ENCODE measurements at places on chromosomes 3 and 15.

GRCh38 chr3:141400073-141400971, 32.0 kb downstream of the ZBTB38 start:
- DNase-seq, result no peak

- no peak for DNase-seq
Measured at GRCh38 chr3:127700406-127700805, 27.7 kb downstream of the ABTB1 start.

- DNase-seq, result no peak
Measured at GRCh38 chr15:91444656-91445055, 344.6 kb downstream of the SV2B start.

DNA sequence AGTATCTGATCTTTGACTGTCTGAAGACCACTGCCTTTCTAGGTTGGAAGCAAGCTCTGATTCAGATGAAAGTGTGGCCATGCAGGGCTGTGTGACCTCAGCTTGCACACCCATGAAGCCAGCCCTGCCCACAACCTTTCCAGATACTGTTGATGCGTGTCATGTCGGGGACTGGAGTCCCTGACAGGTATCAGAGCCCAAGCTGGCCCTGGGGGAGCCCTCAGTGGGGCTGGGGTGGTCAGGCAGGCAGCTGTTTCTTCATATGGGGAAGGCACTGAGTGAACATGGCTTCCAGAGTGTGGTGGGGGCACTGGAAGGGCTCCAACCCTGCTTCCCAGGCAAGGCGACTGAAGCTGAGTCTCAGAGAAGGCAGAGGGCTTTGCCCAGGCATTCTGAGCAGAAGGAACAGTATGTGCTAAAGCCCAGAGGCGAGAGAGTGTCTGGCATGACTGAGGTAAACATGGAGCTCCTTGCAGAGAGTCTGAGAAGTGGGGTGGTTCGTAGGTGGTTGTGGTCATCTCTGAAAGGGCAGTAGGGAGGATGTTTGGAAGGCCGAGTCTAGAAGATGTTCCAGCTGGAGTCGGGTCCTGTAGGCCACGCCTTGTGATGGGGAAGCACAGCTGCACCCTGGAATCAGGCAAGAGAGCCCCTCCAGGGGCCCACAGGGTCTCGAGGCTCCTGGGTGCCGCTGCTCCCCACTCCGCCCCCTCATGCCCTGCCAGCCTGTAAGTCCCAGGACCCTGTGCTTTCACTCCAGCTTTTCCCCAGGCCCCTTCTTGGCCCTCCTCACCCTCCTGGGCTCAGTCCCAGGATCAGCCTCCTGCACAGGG, 122.2 kb downstream of the EEFSEC start:
- no peak for DNase-seq

GRCh38 chr15:53786401-53786800, 26.9 kb upstream of the WDR72 start:
- no peak for DNase-seq

- DNase-seq, result no peak
Measured at GRCh38 chr3:34828847-34829246, 810.5 kb upstream of the ARPP21 start.

DNA sequence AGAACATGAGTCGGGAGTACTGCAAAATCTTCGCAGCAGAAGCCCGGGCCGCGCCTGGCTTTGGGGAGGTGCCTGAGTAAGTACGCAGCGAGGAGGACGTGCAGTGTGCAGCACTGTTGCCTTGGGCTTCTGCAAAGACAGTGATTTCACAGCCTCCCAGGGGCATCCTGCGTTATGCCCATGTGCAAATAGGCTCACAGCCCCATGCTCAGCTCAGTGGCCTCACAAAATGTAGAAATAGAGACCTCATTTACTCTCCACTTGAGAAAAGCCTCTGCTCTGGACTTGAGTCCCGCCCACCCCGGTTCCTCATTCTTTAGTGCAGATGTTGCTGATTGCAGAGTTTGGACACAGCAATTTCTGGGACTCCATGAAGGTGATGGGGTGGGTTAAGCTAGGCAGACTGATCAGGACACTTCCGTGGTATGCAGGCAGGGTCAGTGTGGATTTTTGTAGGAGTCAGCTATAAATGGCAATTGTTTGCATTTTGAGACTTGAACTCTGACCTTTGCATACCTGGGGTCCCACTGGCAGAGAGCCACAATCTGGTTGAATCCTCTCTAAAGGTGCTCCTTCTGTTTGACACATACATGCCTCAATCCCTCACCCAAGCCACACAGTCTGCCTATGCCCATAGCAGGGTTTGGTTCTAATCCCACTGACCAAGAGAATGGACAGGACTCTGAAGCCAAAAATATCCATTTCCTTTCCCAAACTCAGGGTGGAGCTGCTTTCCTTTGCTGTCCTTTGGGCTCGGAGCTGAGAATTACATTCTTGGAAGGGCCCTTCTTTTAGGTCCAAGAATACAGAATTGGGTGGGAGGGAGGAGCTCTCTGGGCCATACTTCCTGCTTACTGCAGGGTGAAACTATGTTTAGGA, 20.7 kb upstream of the SLC28A1 start:
- no peak for DNase-seq

DNA sequence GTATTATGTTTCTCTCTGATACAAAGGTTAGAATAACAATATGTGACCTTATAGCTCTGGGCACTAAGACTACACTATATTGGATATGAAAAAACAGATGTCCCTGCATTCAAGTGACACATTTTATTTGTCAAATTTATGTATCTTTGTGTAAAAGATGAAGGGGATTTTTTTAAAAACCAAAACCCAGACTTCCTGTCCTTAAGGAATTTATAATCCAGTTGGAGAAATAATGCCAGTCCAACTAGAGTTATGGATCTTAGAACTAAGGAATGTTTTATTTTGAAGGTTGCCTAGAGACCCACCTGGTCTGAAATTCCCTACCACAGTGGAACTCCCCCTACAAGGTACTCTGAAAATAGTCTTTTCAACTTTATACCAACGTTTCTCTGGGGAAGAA, 33.3 kb upstream of the PIK3CB start:
- no peak for DNase-seq

DNA sequence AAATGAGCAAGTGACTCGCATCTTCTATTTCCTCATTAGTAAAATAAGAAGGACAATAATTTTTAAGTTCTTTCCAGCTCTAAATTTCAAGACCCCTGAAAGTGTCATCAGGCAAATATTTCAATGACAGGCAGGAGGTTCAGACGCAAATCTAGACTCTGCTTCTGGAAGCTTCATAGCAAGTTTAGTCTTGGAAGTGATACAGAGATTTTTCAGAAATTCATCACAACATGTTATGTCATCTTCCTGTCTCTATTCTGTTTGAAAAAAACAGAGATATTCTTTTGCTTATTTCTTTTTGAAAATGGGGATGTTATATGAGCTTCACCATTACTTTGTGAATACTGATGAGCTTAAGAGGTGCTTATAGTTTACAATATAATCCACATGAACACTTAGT, 74.0 kb downstream of the C3orf85 start:
- no peak for DNase-seq

GRCh38 chr3:176687754-176688153, 509.5 kb downstream of the TBL1XR1 start:
- no peak for DNase-seq

DNA sequence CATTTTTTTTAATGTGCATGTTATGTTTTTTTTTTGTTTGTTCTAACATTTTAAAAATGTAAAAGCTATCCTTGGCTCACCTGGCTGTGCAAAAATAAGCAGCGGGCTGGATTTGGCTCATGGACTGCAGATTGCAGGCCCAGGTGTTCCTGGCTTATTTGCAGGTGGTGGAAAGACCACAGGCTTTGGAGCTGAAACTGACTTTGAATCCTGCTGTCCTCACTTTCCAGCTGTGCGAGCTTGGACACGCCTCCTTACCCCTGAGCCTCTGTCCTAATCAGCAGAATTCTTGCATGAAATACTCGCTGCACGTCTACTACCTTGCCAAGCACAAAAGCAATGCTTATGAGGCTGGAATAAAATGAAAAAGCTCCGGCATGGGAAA, 188.7 kb upstream of the TPM1 start:
- DNase-seq, result no peak

DNA sequence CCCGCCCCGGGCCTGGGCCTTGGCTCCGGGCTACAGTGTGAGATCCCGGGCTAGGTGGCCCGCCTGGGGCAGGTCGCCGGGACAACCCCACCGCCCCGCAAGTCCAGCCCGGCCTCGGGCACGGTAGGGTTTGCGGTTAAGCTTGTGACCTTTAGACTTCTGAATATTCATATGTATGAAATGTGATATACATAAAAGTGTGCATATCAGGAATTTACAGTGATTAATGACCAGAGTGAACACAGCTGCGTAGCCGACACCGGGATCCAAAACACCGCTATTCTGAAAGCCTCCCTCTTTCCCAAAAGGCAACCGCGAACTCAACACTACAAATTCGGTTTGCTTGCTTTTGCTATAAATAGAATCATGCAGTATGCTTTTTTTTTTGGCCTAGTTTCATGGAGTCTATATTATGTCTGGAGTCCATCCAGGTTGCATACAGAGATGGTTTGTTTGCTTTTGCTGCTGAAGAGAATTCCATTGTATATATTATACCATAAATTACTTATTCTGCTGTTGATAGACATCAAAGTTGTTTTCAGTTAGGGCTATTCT, 636 bp upstream of the SNRPA1 start:
- no peak for DNase-seq

GRCh38 chr15:80267658-80268057, 15.6 kb upstream of the CTXND1 start:
- no peak for DNase-seq

GRCh38 chr3:134054881-134055280, 25.2 kb upstream of the SLCO2A1 start:
- no peak for DNase-seq

- no peak for DNase-seq
Measured at GRCh38 chr15:92902737-92903593, 2.8 kb downstream of the CHD2 start.

DNA sequence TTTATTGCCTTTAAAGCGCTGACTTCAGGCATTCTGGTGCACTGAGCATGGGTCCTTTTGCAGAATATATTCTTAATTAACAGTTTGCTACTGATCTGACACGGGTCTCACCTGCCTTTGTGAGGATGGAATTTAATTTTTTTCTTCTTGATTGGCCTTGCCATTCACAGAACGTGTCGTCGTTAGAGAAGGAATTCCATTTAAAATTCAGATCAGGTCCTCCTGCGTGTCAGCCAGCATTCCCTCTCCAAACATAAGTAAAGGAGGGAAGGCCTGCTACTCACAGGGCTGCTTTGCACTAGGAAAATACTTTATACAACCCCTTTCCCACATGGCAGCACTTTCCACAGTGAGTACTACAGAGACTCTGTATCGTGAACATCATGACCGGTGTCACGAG, 492.7 kb downstream of the NTRK3 start:
- DNase-seq, result no peak

GRCh38 chr3:123258811-123259420, 57.2 kb downstream of the SEC22A start:
- no peak for DNase-seq

GRCh38 chr15:77038312-77039216, 32.3 kb downstream of the TSPAN3 start:
- DNase-seq, result no peak

DNA sequence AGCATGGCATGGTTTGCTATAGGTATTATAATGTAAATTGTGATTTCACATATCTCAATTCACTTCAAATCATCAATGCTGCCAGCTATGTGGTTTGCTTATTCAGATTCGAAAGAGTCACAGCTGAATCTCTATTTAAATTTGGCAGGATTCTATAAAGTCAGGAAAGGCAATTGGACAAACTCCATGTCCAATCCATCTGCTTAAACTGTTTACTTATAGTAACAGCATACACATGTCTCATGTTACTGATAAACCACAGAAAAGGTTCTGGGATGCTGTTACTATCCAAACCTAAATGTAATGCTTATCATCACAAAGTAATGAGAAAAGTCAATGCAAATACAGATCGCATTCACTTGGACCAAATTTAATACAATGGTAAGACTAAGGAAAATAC, 229.7 kb downstream of the ISL2 start:
- DNase-seq, result no peak

GRCh38 chr15:56245871-56246814, 2.5 kb upstream of the RFX7 start:
- DNase-seq, result peak; percentile 66

- no peak for DNase-seq
Measured at GRCh38 chr3:95049841-95050240, 987.0 kb downstream of the NSUN3 start.

- no peak for DNase-seq
Measured at GRCh38 chr3:179671747-179672242, 19.0 kb downstream of the USP13 start.

DNA sequence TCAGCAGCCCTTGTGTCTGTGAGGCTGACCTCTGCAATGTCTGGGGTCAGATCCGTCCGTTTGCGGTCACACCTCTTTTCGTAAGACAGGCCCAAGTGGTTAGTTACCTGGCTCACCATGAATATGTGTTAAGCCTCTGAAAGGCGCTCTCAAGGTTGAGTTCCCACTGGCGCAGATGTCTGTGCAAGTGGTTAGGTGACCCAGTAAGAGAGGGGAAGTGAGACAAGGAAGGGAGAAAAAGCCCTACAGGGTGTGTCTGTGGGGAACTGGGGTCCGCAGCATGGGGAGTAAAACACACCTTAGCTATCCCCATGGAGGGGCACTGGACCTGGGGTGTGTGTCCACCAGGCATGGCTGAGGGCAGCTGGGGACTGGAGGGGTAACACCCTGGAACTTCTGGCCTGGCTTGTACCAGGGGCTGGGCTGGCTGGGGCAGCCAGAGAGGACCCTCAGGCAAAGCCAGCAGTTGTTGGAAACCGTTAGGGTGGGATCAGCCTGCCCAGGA, 391.6 kb upstream of the PROK2 start:
- no peak for DNase-seq

- no peak for DNase-seq
Measured at GRCh38 chr15:71679223-71679792, 131.0 kb upstream of the NR2E3 start.

DNA sequence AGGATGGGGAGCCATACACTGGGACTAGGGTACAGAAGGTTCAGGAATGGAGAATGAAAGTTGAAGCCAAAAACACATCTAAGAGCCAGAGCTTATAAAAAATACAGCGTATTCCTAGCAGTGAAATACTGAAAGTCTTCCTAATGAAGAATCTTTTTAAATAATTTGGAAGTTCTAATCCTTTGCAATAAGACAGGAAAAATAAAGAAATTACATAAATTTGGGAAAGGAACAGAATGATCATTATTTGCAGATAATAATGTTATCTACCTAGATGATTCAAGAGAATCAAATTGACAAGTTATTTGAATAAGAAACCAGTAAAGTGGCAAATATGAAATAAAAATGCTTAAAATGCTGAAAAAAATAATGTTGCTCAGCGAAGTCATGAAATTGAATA, 32.3 kb upstream of the NR2F2 start:
- DNase-seq, result no peak

- no peak for DNase-seq
Measured at GRCh38 chr15:89441295-89441812, 55.0 kb downstream of the RHCG start.

DNA sequence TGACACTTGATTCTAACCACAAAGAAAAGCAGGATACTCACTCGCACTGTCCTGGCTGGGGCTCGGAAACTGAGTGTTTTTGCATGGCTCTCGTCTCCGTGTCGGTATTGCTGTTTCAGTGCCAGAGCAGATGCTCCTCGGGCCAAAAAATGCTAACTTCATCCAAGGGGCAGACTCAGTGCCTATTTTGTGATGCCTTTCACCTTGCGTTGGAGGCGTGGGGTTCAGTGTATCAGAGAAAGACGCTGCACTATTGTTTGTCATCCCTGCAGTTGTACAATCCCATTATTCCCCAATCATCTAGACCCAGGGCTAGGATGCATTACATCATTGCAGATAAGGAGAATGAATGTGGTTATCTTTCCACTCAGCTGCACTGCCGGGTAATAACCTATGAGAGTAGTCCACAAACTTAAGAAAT, 1.4 kb downstream of the CACNA2D3 start:
- DNase-seq, result no peak
